ENCODE measurements at places on chromosomes 11 and 22.

DNA sequence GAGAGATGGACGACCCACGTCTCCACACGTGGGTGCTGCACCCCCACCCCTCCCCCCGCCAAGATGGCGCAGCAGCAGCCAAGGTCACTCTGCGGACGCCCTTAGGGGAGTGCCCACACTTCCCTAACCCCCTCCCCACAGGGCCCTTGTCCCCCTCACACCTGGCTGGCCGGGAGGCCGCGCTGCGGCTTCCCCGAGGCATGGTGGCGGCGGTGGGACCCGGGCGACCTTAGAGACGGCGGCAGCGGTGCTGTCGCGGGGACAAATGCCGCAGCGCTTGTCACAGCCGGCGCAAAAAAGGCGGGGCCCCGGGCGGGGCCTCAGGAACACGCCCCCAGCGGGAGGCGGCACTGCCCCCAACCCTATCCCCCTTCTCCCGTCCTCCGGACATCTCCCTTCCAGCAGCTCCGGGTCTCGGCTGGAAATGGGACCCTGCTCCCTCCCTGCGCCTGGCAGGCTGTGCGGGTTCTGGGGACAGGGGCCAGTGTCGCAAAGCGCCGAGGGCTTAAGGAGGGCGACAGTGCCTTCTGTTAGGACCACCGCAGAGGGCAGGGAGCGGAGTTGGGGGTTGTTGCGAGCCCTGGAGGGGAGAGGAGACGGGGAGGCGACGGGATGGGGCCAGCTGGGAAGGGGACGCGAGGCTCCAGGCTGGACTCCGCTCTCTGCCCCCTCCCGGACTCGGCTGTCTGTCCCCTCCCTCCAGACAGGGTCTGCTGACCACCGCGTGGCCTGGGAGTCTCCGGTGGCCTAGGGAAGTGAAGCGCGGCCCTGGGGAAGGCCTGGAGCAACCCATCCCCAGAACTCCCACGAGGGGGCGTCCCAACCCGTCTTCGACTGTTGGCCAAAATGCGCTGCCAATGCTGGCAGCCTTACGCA, at the start of gene CHCHD10:
TSS of gene CHCHD10 (minus strand) at position 300 of the 876 bp plus-strand sequence. CDS start at position 202, 98 bp downstream.
- DNase-seq, result peak; percentile 93

GRCh38 chr11:75474878-75475766, 42.1 kb upstream of the KLHL35 start:
- DNase-seq, result peak; percentile 20

DNA sequence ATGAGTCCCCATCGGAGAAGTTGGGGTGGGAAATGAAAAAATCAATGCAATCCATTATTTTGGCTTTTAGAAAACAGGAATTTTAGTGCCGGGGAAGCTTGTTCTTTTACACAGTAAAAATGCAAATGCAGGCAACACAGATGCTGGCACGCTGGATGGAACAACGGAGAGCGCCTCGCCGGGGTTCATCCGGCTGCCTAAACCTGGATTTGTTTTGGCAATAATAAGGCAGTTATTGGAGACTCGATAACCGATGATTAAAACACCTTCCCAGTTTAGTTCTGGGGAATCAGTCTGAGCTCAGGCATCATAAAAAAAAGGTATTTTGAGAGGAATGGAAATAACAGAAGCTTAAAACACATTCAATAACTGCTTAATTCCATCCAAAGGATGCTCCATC, 2.9 kb downstream of the DSCAML1 start:
- DNase-seq, result no peak

DNA sequence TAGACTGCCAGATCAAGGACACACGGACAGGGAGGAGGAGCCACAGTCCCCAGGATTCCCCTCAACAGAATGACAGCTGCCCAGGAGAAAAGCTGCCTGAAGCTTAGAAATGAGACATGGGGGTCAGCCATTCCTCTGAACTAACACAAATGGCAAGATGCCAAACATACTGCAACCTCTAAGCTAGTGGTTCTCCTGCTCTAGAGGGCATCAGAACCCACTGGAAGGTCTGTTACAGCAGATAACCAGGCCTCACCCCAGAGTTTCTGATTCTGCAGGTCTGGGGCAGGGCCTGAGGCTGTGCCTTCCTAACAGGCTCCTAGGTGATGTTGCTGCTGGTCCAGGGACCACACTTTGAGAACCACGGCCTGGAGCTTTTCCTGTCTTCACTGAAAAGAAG, 28.6 kb upstream of the BID start:
- DNase-seq, result no peak

DNA sequence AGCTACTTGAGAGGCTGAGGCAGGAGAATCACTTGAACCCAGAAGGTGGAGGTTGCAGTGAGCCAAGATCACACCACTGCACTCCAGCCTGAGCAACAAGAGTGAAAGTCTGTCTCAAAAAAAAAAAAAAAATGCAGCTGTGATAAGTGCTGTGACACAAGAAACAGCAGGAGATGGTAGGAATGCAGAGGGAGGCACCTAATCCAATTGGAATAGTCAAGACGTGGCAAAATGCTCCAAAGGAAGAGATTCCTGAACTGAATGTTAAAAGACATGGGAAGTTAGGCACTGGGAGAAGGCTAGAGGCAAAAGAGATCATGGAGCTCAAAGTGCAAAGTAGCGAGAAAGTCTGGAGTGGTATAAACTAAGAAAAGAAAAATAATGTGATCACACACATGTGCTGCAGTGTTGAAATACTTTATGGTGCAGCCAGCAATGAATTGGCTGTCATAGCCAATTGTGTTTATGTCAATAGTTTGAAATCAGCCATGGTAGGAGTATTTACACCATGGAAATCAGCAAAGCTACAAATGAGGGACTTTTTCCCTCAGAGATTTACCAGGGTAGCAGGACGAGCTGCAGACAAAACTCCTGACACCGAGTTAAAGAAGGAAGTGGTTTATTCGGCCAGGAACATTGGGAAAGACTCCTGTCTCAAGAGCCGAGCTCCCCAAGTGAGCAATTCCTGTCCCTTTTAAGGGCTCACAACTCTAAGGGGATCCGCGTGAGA, 40.9 kb upstream of the LIPT2 start:
- no peak for DNase-seq

- peak; percentile 26 for DNase-seq
Measured at GRCh38 chr11:15707971-15708370, 593.2 kb downstream of the INSC start.
